Neural crest cell (in vitro differentiated cells): ENCODE measurements at places on chromosomes 1 and 21.

DNA sequence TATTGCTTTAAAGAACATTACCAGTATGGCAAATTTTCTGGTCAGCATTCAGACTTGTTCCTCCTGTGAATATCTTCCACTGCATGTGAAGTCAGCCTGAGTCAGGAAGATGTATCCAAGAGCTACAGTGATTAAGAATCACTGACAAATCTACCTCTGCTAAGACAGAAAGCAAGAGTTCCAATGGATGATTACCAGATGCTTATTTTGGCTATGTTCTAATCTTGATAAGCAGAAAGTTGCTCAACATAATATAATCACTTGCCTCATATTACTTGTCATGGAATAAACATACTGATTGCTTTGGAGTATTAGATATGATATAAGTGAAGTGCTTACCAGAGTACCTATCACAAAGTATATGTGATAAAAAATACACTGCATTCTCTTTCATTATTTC is 738.1 kb downstream of the ADGRL2 start:
- no peak for DNase-seq

DNA sequence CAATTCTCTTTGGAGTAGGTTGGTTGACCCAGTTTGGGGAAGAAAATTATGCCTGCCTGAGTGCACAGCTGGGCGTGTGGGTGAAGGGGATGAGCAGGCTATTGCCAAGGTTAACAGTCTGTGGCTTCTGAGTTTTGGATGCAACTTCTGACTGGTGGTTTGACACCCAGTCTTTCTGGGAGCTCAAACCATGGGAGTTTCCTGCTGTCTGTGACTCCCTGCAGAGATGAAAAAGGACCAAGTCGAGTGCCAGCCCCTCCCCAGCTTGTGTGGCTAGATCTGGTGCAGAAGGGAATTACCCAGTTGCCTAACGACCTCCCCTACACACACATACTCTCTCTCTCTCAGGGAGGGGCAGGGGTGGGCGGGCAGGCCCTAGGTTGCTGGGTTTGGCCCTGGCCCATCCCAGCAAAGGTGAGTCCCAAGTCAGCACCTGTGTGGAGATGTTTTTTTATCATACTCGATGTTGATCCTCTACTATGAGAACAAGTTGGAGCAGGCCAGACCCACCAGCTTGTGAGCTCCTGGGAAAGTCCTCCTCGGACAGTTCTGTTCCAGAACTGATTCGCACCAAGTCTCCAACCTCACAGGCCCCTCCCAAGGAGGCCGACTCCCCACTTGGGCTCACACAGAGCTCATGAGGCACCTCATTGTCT is 28.2 kb downstream of the PKP1 start:
- DNase-seq, result no peak

GRCh38 chr1:18409609-18410237 is 71.0 kb upstream of the KLHDC7A start:
- DNase-seq, result no peak

GRCh38 chr1:193321242-193321840 is 134.9 kb upstream of the B3GALT2 start:
- DNase-seq, result no peak

DNA sequence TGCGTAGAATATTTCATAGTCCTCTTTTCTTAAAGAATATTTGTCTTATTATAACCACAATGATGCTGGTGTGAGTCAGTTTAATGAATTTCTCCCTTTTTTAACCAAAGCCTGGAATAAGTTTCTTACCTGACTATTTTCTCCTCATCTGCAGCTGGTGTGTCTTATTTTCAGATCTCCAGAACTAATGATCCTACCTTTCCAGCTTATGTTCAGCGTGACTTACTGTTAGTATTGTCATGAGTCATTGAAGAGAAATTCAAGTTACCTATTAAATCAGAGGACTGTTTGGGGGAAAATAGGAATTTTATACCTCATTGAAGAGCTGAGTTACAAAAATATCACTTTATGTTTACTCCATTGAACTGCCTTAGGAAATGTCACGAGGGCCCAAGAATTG is 482.1 kb downstream of the RWDD3 start:
- DNase-seq, result no peak

DNA sequence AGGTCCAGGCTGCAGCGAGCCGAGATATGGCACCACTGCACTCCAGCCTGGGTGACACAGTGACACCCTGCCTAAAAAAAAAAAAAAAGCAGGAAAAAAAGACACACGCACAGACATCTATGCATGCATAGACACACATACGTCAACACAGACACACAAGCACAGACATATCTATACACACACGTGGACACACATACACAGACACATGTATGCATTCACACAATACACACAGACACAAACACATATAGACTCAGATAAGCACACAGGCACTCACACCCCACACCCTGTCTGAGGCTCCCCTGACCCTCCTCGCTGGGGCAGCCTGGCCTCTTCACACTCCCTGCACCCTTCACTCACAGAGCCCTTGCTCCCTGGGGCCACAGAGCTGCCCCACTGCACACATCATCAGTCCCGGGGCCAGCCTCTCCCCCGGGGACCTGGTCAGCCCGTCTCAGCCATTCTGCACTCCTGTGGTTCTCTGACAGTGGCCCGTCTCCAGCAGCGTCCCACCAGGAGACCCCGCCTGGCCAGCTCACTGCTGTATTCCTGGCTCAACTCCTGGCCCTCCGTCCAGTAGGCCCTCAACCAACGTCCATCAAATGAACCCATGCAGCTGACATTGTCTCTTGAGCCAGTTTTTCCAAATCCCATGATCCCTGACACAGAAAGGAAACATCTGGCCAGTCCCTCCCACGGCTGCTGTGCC is 4.6 kb upstream of the PRKCZ start:
- no peak for DNase-seq

DNA sequence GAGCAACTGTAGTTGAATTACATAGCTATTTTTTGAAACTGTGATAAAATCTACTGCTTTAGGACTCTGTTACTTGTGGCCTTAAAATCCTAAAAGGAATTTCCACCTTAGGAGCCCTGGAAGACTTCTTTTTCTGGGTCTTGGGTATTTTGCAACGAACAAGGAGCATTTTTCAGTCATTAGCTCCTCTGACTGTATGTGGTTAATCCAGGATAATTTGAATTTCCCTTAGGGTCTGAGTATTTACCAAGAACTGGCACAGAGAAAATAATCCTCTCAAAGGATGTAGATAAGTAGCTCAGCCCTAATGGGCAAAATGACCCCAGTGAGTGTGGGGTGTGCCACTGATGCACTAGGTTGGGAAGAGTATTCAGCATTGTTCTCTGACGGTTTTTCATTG is 170.4 kb downstream of the VAV3 start:
- DNase-seq, result no peak

DNA sequence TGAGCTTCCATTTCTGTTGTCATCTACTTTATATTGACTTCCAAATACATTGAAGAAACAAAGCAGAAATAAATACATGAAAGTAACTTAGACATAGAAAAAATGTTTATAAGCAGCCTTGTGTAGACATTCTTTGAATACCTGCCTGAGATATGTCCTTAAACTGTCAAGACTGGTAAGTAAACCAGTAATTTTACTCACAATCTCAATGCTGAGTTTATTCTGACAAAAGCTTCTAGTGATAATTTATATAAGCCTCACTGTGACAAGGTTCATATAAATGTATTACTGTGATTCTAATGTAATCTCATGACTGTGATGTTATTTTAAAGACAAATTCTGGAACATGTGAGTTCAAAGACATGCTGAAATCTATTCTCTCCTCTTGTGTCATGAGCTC is 516.7 kb upstream of the B3GALT2 start:
- no peak for DNase-seq

- DNase-seq, result peak; percentile 90
Measured at GRCh38 chr1:26787706-26788514, at the start of gene PIGV. PIGV (plus strand) TSS chr1:26787950; CDS start chr1:26790816, 2,866 bp downstream.

GRCh38 chr1:37741130-37741529 is 23.8 kb downstream of the EPHA10 start:
- no peak for DNase-seq

GRCh38 chr1:24998563-24999245 is 68.6 kb upstream of the RUNX3 start:
- no peak for DNase-seq

- DNase-seq, result no peak
Measured at GRCh38 chr1:81358151-81358550, 442.6 kb upstream of the ADGRL2 start.

GRCh38 chr1:150516050-150516591 is 569 bp downstream of the FALEC start:
- no peak for DNase-seq

DNA sequence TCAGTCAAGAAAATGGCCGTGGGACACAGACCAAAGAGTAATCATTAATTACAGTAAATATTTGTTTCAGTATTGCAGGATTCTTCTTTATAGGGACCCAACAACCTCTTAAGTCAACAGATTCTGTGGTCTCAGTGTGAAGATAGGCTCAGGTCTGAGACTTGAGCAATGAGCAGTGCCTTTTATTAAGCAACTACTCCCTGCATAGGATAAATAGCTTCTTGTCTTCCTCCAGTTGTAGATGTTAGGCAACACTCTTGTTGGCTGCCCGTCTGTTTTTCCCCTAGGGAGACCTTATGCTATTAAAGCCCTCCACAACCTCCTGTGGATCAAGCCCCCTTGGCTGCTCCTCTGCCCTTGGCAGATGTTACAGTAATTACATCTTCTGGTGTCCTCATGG is 1.8 kb upstream of the OMA1 start:
- no peak for DNase-seq

- DNase-seq, result no peak
Measured at GRCh38 chr1:183783342-183783741, 21.6 kb upstream of the RGL1 start.

DNA sequence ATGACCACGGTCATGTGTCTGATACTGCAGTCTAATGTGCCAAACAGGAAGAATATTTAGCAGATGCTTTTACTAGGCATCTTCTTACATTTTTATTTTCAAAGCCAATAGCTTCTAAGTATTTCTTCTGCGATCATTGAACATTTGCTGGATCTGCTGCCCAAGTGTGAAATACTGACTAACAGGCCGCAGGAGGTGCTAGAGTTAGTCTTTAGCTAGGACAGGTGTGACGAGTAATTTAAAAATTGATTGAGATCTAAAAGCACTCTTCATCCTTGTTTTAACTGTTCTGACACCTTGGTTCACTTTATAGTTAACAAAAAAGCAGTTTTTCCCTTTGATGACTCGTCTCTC is 748 bp upstream of the FAM78B start:
- no peak for DNase-seq

GRCh38 chr1:55530749-55531478 is 315.8 kb upstream of the USP24 start:
- no peak for DNase-seq

GRCh38 chr1:98827041-98827440 is 165.5 kb downstream of the SNX7 start:
- DNase-seq, result no peak

DNA sequence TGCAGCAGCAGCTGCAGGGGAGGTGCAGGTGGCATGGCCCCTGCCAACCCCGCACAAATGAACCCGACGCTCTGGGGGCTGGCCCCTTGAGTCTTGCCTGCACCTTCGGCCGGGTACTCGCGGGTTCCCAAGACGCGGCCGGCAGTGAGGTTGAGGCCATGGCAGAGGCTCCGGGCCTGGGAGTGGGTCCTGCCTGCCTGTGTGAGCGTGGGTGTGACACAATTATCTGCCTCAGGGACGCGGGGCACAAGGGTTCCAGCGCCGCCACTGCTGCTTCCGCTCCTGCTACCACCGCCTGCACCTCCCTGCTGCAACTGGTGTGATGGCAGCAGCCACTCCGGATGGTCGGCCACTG is 20.9 kb upstream of the TGFB2 start:
- no peak for DNase-seq

GRCh38 chr1:226654668-226655055 is 84.4 kb downstream of the ITPKB start:
- no peak for DNase-seq

DNA sequence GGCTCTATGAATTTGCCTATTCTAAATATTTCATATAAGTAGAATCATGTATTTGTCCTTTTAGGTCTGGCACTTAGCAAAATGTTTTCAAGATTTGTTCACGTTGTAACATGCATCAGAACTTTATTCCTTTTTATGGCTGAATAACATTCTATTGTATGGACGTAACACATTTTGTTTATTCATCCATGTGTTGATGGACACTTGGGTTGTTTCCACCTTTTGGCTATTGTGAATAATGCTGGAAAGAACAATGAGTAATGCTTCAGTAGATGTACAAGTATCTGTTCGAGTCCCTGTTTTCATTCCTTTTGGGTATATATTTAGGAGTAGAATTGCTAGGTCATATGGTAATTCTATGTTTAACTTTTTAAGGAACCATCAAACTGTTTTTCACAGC is 24.7 kb downstream of the SLC35A3 start:
- DNase-seq, result no peak

GRCh38 chr1:211013346-211014240 is 120.4 kb downstream of the KCNH1 start:
- DNase-seq, result no peak

DNA sequence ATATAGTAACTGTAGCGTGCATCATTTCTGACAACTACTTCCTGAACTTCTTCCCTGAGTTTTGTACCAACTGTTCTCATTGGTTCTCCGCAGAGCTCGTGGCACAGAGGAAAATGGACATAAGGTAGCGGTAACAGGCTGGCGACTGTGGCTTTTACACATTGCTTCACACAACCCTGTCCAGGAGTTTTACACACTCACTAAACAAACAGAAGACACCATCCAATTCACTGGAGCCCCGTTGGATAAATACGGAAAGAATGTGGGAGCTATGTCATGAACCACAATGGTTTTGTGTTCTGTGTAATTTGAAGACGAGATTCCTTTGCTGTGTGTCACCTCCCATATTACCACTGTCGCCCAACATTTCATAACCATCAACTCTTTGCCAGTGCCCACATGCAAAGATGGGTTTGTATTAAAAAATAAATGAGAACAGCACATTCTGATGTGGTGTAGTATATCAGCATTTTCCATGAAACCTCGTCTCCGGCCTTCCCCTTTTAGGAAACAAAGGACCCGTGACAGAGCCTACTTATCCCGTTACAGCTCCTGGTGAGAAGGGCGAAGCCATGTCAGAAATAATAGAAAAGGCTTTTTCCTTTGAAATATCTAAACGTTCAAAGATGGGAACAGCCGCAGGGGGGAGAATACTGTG is 47.4 kb upstream of the ENAH start:
- DNase-seq, result no peak

GRCh38 chr1:6935361-6935883 is 150.2 kb downstream of the CAMTA1 start:
- DNase-seq, result no peak

GRCh38 chr1:77829851-77830250 is 50.4 kb downstream of the MIGA1 start:
- DNase-seq, result no peak

DNA sequence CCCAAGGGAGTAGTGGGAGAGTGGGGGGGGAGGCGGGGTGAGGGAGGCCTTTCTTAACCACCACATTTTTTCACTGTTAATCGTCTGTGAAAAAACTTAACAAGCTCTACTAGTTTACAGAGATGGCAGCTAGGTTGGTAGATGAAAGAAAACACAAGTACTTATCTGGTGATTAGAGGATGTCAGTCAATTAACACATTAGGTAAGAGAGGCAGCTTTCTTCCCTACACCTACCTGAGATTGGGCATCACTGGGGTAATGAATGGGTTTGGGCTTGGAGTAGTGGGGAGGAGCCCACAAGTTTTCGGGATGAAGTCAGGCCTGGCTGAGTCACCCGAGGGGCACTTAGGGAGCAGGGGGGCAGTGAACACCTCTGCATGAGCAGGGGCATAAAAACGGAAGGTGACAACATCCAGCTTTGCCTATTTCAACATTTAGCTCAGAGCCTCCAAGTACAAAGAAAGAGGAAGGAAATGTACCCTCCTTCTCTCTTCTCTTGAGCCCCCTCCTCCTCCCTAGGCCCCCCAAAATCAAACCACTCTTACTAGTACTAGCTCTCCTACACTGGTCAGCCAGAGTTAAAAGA is 2.5 kb downstream of the LBR start:
- no peak for DNase-seq
